ENCODE measurements at places on chromosomes 7 and 10.

- no peak for DNase-seq
Observed at GRCh38 chr7:33872870-33873269, 32.5 kb upstream of the BMPER start.

DNA sequence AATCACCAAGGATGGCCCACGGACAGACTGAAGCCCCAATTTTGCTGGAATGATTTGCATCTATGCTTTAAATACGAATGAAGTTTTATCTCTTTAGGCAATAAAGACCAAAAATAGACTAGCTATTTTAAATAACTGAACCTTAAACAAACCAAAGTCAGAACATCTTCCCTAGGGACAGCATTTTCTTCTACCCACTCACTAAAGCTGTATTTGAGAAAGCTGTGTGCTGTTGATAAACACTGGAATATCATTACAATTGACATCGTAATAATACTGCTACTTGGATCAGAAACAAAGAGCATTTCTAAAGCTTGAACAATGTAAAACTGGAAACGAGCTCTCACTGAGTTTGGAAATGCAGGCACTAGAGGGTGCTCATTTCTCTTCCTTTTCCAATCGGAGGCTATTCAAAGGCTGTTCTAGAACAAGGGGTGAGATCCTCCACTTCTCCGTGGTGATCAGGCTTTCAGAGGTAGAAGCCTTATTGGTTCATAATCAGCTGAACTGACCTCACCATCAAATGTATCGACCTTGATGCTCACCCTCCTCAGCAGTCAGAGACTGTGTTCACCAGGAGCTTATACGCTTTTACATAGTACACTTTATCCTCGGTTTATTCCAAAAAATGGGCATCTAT lies 225.3 kb upstream of the PRSS1 start:
- DNase-seq, result no peak

- DNase-seq, result no peak
Observed at GRCh38 chr7:121741896-121742295, 131.1 kb upstream of the PTPRZ1 start.

DNA sequence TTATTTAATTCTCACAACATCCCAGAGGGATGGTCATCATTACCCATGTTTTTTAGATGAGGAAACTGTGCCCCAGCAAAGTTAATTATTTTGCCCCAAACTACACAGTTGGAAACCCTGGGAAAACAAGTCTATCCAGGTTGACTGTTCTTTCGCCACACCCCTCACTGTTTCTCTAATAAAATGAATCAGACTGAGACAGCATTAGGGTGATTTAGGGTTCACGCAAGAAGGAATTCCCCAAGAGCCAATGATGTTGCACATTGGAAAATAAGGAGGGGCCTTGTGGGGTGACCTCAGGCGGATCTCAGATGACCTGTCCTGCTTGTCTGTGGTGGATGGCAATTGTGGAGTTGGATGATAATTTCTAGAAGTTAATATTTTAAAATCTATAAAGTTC lies 135.7 kb upstream of the TBX20 start:
- no peak for DNase-seq

GRCh38 chr7:32936689-32937088 lies 20.6 kb upstream of the FKBP9 start:
- DNase-seq, result no peak

GRCh38 chr10:68871105-68871711 lies 29.9 kb upstream of the DDX50 start:
- DNase-seq, result peak; percentile 30

DNA sequence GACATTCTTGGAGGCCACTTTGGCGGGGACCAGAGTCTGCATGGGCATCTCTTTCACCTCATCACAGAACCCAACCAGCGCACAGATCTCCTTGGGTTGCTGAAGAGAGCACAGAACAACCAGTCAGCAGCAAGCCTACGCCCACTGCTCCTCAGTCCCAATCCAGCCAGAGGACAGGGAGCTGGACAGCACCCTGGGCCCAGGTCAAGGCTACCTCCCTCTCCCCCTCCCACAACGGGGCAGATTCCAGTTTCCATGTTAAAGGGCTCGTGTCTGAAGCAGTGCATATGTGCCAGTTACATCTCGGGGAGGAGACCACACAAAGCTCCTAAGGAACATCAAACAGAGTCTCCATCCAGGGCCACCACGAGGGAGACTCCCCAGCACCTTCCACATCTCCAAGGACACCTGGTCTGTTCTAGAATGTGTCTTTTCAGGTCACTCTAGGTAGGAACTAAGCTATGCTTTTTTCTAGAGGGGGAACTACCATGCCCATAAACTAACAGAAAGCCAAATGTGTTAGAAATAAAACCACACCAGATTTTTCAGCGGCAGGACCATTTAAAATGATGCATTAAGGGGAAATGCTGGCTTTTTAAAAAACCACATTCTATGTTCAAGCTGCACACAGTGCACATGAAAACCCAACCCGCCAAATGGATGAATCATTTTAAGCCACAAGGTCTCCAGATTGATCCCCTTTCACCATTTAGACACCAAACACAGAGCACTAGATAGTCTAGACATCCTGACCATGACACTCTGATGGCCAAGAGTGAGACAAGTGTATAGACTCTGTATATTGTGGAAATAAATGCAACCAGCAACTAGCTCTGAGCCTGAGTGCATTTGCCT lies 28.9 kb downstream of the PSAP start:
- DNase-seq, result peak; percentile 61

DNA sequence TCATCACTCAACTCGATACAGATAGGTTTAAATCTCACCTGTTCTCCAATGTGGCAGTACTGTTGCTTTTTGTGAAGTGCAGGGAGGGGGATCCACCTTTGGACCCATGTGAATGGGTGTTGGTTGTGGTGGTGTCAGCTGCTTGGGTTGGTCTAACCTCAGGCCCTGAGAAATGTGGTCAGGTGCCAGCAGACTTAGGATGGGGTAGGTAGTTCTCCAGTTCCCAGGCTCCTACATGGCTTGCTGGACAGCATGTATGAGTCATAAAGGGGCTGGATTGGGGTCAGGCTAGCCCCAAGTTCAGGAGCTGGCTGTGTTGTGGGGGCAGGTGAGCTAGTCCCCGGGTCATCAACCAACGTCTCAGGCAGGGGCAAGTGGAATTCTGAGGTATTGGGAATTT lies 472.6 kb upstream of the CNTNAP2 start:
- DNase-seq, result no peak

- DNase-seq, result no peak
Observed at GRCh38 chr10:35377050-35377728, 40.9 kb downstream of the CCNY start.

DNA sequence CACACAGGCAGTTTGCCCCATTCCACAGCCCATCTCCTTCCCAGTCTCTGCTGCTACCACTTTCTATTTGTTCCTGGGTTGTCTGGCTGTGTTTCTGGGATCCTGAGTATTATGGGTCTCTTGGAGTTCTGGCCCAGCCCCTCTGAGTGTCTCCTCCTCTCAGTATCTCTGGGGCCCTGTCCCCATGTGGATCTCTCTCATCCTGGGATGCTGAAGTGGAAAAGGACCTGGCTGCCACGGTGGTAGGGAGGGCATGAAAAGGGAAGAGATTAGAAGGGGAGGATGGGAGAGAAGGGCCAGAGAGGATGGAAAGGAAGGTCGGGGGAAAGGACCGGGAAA lies 54.5 kb upstream of the LBX1 start:
- DNase-seq, result no peak

GRCh38 chr10:74067373-74068352 lies 69.7 kb downstream of the VCL start:
- DNase-seq, result no peak

DNA sequence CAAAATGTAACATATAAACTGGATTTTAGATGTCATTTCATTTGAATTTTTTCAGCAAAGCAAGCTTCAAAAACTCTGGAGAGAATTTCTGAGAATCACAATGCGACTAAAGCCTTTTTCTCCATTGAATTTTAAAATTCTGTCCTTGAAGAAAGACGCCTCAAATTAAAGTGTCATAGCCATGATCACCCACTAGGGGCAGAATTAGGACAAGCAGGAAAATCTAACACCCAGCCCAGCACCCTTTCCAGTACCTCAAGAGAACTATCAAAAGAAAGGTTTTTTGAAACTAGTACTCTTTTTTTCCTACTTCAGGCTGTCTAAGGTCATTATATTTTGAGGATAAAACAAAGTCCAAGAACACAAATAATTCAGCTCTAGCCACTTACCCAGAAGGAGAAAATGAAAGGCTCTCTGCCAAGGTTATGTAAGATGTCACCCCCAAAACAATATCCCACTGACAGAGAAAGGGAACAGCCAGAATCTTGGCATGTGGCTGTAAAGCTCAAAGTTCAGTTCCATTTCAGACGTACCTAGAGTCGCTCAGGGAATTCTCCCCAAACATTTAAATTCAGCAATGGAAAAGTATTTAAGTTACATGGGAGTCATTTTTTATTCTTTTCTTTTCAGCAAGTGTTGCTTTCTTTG lies 299.4 kb downstream of the SNX13 start:
- peak; percentile 39 for DNase-seq

- DNase-seq, result no peak
Observed at GRCh38 chr7:92781117-92781720, 55.2 kb downstream of the CDK6 start.

GRCh38 chr7:163971-164881 lies 28.1 kb upstream of the FAM20C start:
- DNase-seq, result no peak

GRCh38 chr10:102195296-102195870 lies 30.7 kb upstream of the ELOVL3 start:
- DNase-seq, result peak; percentile 26

GRCh38 chr7:43888993-43889945 lies 17.1 kb downstream of the URGCP start:
- peak; percentile 47 for DNase-seq

- DNase-seq, result no peak
Observed at GRCh38 chr10:59586407-59586891, 123.2 kb downstream of the SLC16A9 start.

- peak; percentile 68 for DNase-seq
Observed at GRCh38 chr7:90629297-90629918, 33.3 kb downstream of the CDK14 start.

DNA sequence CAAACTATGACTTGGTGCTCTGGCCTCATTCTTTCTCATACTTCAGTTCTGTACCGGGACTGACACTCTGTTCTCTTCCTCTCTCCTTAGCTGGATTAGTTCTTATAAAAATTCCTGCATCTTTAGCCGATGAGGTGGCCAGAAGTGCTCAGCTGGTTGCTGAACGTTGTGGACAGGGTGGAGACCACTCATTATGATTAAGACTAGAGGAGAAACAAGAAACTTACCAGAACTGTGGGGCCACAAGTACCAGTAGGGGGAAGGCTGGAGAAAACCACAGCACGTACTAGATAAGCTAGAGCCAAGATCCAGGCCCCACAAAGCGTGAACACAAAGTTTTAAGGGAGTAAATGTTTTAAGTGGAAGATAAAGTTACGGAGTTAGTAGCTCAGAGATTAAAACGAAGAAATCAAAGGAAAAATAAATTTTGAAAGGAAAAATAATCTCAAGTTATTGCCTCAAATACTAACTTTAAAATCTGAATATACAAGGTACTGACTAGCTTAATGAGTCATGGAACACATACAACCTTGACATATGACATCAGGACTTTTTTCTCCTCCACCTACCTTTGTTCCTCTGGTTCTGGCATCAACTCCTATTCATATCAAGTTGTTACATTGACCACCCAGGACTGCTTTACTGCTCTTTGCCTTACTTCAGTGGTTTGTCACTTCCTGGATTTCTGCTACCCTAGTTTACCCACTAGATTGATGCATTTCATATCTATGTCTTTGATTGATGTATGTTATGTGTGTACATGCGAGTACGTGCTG lies 469.0 kb downstream of the TFEC start:
- DNase-seq, result peak; percentile 87

- no peak for DNase-seq
Observed at GRCh38 chr10:49519717-49520116, 19.2 kb downstream of the ERCC6 start.

DNA sequence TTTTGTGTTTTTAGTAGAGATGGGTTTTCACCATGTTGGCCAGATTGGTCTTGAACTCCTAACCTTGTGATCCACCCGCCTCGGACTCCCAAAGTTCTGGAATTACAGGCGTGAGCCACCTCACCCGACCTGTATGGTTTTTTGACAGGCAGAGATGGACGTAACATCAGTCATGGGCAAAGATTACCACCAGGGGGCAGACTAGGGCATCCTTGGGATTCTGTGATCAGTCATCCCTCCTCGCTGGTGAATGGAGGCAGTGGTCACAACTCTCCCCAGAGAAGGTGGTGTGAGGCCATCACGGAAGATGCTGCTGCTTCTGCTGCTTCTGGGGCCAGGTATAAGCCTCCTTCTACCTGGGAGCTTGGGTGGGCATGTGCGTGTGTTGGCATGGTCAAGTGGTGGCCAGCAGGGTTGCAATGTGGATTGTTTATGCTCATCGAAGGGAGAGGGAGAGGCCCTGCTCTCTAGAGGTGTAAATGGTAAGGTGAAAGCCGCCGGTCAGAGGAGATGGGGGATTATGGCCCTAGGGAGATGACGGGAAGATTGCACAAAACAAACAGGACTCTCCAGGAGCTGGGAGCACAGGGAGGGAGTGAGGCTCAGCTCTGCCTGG lies 122.7 kb upstream of the PRSS1 start:
- DNase-seq, result peak; percentile 37

GRCh38 chr10:129877773-129878371 lies 86.2 kb downstream of the EBF3 start:
- no peak for DNase-seq

DNA sequence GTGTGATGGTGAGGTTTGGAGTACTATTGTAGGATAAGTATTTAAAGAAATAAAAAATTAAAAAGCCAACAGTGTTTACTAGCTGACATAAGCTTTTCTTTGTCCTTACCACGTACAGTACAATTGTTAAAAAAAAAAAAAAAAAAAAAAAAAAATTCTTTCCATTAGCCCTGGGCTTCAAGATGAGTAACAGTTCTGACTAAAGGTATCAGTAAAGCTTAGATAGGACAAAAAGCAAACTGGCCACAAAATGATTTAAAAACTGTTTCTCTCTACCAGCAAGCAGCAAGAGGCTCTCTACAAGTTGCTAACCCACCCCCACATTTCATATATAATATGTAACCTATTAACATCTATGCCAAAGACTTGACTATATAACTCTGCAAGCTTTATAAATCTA lies 17.5 kb downstream of the HYCC1 start:
- DNase-seq, result no peak

- DNase-seq, result no peak
Observed at GRCh38 chr10:18689498-18689897, 30.3 kb downstream of the ARL5B start.

GRCh38 chr7:46155367-46155766 lies 234.3 kb upstream of the IGFBP3 start:
- no peak for DNase-seq

DNA sequence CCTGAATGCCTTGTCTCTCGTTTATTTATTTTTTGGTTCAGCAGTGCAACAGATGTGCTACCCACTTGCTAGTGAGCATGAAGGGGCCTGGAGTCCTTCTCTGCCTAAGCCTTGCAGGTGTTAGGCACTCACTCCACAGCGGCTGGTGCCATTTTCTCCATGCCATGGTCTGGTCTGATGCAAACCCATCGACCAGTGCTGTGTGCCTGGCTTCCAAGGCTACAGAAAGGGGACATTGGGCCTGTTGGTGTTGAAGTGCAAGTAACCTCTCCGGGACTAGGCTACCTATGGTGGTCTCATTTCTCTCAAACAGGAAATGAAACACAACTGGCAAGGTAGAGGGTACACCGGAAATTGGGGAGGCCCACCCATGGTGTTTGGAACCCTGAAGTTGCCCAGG lies 198.1 kb downstream of the ADARB2 start:
- no peak for DNase-seq

Measured in EL (cell line).